Activated T-helper 17 cell treated with anti-CD3 and anti-CD28 coated beads, Interleukin-2, amount 50 U/mL, for 72 hours (primary cell): ENCODE measurements at places on chromosomes 4 and X.

GRCh38 chr4:141782205-141782604, 145.8 kb downstream of the IL15 start:
- no peak for ATAC-seq

DNA sequence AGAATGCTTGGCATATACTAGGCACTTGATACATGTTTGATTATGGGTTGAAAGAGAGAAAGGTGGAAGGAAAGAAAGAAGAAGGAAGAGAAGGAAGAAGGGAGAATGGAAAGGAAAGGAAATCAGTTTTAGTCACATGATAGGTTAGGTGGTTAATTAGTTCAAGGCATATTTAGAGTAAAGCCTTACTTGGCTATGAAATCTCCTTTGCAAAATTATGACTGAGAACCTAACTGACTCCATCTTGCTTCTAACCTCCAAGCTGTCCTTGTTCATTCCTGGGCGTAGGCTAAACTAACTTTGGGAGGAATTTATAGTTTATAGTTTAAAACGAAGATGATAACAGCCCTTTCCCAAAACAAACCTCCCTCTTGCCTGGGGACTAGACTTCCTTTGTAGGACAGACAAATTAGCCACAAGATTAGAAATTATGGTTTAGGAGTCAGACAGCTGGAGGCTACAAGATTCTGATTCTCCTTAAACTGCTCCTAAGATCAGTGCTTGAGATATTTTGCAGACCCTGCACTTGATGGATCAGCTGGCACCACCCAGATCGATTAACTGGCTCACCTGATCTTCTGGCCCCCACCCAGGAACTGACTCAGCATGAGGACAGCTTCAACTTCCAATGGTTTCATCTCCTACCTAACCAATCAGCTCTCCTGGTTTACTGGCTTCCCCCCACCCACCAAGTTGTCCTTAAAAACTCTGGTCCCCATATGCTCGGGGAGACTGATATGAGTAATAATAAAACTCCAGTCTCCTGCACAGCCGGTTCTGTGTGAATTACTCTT, 55.0 kb downstream of the TXK start:
- ATAC-seq = peak; percentile 21

- no peak for ATAC-seq
Observed at GRCh38 chrX:152641996-152642395, 4.3 kb downstream of the GABRQ start.

DNA sequence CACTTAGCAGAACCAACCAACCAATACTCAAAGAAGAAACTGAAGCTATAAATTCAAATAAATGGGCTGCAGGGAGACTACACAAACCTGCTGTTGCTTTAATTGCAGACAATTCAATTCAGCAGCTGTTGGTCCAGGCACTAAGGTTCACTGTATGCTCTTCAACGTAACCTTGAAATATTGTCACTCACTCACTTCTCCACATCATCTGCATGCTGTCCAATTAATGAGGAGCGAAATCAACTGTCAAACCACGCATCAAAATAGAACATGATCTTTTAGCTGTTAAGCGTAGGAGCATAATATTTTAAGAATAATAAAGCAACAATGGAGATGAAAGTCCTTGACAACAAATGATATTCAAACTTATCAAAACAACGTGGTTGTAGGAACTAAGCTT, 17.0 kb downstream of the ENOX2 start:
- no peak for ATAC-seq

GRCh38 chr4:147714575-147715401, 17.1 kb upstream of the ARHGAP10 start:
- ATAC-seq = no peak

GRCh38 chr4:4986841-4987240, 32.4 kb downstream of the CYTL1 start:
- no peak for ATAC-seq

GRCh38 chrX:107551546-107551945, 76.8 kb upstream of the PRPS1 start:
- no peak for ATAC-seq

DNA sequence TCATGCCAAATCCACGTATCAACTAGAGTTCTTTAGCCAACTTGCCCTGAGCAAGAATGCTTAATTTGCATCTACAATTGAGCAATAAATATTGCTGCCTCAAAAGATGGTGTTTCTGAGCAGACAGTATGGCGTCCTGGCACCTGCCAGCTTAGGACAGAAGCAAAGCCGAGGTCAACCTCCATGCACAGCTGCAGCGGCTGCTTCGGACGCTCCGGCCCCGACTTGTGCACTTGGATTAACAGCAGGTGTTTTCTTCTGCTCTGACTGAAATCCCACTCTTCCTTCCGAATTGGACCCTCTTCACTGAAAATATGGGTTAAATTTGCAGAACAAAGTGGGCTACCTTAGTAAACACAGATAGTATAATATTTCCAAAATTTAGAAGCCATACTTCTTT, 215.2 kb upstream of the ETNPPL start:
- no peak for ATAC-seq

GRCh38 chr4:177367336-177367735, 57.7 kb downstream of the NEIL3 start:
- no peak for ATAC-seq

- ATAC-seq = no peak
Observed at GRCh38 chrX:8906299-8906938, 105.2 kb upstream of the FAM9A start.

DNA sequence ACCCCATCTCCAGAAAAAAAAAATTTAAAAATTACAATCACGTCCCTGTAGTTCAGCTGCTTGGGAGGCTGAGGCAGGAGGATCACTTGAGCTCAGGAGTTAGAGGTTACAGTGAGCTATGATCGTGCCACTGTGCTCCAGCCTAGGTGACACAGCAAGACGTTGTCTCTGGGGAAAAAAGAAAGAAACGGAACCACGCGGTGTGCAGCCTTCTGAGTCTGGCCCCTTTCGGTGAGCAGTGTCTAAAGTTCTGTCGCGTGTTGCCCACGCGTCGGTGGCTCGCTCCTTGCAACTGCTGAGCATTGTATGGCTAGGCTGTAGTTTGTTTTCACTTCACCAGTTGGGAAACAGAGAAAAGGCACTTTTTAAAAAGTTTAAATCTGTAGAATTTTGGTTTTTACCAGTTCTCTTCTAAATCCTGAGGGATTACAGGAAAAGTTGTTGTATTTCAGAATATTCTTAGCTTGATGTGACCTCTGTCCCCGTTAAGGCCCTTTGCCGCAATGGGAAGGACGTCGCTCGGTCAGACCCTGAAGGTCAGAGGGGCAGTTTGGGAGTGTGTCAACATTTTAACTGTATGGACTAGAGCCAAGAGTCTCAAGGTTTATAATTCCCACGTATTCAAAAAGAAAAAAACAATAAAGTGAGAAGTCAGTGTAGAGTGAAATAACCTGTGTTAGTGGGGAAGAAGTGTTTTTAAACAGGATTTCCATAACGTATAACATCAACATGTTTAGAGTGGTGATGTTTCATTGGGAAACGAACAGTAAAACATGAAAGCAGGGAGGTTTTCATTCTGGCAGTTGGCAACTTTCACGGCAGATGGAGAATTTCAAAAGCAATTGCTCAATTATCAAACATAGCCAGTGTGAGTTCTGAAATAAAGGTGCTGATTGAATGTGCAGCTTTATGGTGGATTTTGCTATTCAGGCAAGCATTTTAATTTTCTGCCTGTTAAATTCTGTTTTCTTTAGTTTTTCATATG, 45.8 kb upstream of the MSANTD1 start:
- ATAC-seq = peak; percentile 32

DNA sequence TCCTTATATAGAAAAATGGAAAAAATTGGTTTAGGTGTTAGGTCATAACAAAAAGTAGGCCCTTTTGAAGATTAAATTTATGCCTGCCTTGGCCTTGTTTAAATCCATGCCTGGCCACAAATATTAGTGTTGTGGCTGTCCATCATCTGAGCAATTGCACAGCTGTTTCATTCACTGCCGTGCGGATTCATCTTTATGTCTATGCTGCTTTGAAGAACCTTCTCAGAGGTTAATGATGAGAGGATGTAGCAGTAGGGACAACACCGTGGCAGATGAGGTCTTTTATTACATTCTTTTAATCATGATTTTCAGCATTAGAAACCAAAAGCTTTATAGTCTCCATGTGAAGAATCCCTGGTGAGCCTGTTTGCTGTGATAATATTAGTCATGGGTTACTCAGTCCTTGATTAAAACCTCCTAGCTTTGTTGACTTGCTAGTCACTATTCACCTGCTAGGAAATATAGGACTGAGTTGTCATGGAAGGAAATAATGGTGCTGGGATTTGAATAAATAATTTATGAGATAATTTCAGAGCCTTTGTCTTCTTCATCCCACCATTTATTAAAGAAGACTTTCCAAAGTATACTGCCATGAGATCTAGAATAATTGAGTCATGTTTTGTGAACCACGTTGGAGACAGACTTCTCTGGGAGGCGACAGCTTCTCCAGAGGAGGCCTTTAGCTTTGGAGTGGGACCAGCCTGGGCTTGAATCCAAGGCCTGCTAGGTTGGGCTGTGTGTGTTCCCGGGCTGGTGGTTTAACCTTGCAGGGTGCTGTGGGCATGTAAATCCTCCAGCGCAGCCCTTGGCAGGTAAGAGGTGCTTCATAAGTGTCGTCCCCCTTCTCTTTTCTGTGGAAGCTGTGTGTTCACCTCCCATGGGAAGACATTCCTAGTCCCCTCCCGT, 53.5 kb downstream of the PTTG2 start:
- ATAC-seq = peak; percentile 18

DNA sequence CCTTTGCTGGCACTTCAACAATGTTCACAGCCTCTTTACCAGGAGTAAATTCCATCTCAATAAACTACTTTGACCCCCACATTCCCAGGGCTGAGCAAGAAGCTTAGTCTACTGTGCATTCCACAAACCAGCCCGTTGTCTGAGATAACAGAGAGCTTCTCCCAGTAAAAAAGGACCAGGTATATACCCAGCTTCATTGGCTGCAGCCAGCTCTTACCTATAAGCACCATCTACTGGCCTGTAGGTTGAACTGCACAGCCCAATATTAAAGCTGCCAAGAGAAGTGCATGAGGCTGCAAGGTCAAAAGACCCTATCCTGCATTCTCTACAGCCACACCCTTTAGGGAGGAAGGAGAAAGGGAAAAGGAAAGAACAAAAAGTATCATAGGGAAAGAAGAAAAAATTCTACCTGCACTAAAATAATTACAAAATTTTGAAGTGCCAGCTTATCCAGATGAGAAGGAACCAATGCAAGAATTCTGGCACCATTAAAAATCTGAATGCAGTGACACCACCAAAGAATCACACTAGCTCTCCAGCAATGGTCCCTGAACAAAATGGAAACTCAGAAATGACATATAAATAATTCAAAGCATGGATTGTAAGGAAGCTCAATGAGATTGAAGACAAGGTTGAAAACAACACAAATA, 45.7 kb upstream of the INTU start:
- peak; percentile 55 for ATAC-seq

- no peak for ATAC-seq
Observed at GRCh38 chrX:112083624-112084326, 1.2 kb upstream of the TRPC5 start.

- no peak for ATAC-seq
Observed at GRCh38 chr4:2075171-2075986, 16.3 kb downstream of the NAT8L start.

GRCh38 chrX:119155416-119156035, 27.9 kb upstream of the KIAA1210 start:
- ATAC-seq = no peak

- no peak for ATAC-seq
Observed at GRCh38 chr4:94680176-94680862, 77.4 kb upstream of the BMPR1B start.

DNA sequence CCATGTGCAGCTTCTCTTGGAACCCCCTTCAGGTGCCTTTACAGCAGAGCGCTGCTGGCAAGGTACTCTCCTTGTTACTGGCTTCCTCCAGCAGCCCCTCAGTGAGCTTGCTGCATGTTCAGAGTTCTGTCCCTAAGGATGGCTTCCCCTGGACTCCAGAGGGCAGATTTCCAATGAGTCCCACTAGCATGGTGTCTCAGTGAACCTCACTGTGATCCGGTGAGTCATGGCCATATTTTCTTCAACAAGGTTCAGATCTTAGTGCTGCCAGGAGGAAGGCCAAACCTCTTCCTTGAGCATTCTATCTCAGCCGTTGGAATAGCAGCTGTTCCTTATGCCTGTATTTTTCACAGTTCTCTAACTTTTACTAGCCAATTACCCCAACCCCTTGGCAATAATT, 98.8 kb downstream of the CASK start:
- no peak for ATAC-seq

DNA sequence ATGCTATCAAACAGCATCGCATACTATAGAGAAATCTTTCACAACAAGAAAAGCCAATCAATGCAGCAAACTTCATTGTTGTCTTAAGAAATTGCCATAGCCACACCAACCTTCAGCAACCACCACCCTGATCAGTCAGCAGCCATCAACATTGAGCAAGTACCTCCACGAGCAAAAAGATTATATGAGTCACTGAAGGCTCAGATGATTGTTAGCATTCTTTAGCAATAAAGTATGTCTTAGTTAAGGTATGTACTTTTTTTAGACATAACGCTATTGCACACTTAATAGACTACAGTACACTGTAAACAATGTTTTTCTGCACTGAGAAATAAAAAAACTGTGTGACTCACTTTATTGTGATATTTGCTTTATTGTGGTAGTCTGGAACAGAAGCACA, 37.8 kb upstream of the FUNDC1 start:
- no peak for ATAC-seq

DNA sequence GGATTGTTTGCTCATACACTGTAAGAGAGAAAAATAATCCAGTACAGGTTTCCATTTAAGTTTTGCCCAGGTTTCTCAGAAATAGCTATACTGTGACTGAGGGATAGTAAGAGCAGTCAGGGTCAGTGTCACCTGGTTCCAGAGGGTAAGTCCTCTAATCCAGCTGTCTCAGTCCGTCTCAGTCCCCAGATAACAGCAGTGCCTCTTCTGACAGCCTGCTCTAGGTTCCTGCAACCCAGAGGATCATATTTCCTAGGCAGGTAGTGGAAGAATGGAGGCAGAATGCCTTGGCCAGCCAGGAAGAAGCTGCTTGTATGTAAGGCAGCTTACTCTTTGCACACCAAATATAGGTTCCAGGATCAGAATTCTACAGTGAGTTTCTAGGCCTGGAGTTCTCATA, 22.6 kb upstream of the GNRHR start:
- ATAC-seq = no peak

- ATAC-seq = no peak
Observed at GRCh38 chr4:134178706-134179105, 22.9 kb downstream of the PABPC4L start.

- no peak for ATAC-seq
Observed at GRCh38 chrX:30270639-30271038, 23.7 kb downstream of the MAGEB1 start.

DNA sequence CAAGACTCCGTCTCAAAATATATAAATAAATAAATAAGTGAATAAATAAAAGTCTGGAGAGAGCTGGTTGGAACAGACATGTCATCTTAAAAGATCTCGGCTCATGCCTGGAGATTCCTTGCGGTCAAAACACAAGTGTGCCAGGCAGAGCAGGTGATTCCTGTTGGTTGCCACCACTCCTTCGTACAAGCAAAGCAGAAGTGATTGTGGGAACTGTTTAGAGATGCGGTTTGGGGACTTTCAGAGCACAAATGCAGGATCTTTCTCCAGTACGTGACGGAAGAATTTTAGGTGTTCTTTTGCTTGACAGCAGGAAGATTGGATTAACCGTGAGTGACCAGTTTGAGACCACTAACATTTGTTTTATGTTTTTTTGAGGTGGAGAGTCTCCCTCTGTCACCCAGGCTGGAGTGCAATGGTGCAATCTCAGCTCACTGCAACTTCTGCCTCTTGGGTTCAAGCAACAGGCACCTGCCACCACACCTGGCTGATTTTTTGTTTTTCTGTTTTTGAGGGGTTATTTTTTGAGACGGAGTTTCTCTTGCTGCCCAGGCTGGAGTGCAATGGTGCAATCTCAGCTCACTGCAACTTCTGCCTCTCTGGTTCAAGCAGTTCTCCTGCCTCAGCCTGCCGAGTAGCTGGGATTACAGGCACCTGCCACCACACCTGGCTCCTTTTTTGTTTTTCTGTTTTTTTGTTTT, 2.8 kb upstream of the CRLF2 start:
- no peak for ATAC-seq
